ENCODE measurements at places on chromosomes 2 and 18.

GRCh38 chr18:28269750-28270149 lies 92.8 kb upstream of the CDH2 start:
- DNase-seq: no peak

DNA sequence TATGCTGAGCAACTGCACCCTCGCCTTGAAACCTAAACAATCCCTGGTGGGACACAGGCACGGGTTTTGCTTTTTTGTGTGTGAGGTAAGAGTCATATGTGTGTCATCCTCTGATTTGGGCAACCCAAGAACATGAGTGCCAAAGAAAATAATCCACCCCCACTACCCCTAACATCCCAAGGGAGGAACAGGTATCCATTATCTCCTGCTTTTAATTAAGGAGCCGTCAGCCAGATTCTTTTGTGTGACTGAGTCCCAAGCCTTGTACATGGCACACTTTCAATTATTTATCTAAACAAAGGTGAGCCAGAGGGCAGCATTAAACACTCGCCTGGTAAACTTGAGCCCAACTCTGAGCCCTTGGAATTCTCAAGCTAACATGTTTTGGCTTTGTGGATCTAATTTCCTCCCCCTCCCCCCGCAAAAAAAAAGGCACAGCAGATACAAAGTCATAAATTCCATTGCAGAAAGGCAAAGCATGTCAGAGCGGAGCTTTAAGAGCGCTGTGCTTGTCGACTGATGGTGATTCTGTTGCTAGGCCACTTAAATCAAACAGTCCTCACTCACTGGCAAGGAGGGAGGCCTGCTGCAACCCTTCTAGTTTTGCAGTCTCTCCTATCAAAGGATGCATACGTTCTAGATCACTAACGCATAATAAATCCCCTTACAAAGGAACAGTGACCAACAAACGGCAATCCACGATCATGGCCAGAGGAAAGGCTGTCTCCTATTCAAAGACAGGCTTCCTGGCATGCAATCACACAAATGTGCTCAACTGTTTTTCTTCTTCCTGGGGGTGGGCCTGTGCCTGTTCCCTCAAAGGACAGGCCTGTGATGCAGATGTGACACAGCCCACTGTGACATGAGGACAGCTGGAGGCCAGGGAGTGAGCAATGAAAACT lies 143.5 kb upstream of the LMAN1 start:
- DNase-seq: peak; percentile 92

DNA sequence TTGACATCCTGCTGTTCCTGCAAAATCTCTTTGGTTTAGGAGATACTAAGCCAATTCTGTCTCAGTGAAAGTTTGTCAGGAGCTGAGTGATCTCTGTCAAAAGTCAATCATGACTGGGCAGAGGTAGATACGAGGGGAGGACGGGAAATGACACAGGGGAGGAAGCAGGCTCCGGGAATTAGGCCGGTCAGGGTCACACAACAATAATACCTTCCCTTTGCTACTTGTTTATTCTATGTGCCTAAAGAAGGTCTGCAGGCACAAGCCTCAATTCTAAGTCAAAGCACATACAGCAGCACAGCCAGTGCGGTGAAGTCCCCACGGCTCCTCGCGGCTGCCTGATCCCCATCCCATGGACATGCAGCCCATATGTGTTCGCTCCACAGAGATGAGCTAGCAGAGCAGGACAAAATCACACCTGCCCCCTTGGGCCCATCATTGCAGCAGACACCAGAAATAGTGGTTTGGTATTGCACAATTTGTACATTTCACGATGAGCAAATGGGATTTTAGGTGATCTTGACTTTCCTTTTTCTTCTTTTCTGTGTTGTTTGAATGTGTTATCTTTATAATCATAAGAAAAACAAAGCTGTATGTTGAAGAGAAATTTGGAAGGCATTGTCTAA lies 141.4 kb downstream of the VAPA start:
- DNase-seq: no peak

DNA sequence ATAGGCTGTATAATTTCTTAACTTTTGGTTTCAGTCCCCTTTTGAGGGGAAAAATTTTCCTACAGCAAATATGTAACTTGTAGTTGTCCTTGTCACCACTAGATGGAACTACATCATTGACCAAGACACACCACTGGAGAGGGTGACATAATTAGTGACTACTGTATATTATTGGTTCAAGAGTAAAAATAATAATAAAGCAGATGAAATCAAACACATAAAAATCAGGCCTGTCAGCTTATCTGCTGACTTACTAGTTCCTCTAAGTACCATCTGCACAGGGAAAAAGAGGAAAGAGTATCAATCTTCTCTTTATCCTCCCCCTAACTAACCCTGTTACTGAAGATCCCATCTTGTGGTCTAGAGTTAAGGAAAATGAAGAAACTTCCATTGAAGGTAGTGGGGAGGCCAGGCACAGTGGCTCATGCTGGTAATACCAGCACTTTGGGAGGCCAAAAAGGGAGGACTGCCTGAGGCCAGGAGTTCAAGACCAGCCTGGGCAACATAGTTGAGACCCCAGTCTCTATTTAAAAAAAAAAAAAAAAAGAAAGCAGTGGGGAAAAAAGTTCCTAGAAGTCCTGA lies 29.6 kb upstream of the ENOSF1 start:
- DNase-seq: peak; percentile 13
